ENCODE measurements at places on chromosomes 7 and 10.

GRCh38 chr7:26363465-26363864 lies 71.8 kb downstream of the SNX10 start:
- no peak for DNase-seq

DNA sequence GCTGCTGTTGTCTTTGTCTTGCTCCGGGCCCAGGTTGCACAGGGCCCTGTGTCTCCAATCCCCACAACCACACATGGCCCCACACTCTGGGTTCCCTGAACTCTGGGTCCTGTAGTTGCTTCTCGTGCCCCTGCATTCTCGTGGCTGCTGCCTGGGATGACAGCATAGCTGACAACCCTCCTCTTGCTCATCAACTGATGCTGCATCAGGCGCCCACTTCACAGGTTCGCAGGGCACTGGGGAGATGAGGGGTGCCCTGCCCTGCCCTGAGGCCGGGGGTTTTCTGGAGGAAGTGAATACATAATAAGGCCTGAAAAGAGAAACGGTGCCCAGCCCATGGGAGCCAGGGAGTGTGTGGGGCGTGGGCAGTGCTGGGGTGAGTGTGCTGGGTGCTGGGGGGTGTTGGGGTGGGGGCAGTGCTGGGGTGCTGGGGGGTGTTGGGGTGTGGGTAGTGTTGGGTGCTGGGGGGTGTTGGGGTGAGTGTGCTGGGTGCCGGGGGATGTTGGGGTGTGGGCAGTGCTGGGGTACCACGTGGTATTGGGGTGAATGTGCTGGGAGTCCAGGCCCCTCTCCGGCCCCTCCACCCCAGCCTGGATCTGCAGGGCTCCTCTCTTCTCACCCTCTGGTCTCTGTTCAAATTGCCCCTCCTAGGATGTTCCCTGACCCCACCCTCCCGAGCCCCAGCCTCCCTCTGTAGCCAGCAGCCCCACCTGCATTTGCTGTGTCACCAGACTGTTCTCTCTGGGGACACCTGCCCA lies 2.0 kb upstream of the MTG1 start:
- no peak for DNase-seq

GRCh38 chr7:134175334-134176036 lies 48.3 kb downstream of the LRGUK start:
- DNase-seq = no peak

GRCh38 chr7:29039821-29040578 lies 81.9 kb upstream of the TRIL start:
- no peak for DNase-seq

- DNase-seq = no peak
These were observed 60.3 kb upstream of the FEZF1 start for GRCh38 chr7:122364761-122365280.

DNA sequence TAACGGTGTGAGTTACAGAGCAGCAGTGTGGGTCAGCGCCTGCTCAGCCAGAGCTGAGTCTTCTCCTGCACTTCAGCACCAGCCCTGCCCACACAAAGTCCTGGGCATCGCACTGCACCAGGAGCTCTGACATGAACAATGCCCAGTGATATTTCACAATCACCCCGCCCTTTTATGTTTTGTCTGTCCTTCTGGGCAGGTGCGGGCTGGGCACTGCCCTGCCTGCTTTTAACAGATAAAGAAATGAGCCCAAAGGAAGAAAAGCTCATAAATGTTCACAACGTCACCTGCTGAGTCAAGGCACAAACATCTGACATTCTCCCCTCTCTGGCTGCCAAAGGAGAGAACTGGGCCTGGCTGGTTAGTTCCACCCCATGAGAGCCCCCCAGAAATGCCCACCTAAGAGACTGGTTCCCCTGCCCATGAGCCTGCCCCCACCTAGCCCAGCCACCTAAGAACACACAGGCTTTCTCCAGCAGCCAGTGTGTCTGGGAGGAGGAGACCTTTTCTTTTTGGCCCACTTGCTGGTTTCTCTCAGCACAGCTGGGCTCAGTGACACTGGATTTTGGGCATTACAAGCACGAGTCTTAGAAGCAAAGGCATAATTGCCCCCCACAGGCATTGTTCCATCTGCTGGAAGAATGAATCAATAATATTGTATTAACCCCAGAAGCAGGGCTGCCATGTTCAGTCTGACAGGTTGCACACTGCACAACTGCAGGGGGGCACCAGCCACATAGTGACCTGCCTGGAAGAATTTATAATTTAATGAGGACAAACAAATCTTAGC lies 22.3 kb downstream of the CALML3 start:
- DNase-seq = no peak

All from stimulated activated CD4-positive, alpha-beta T cell treated with anti-CD3 and anti-CD28 coated beads, Interleukin-1b, Interleukin-23, amount 100 ng/mL, for 1 hour (primary cell).